ENCODE measurements at places on chromosomes 5 and 9. TPM values are rescaled to one million over a fixed set of nuclear protein-coding genes. Genes with fewer than 3 reads are reported as not detected.
A peak's percentile ranks its signal among the peaks of the same experiment; 100 is the strongest.

Gene C9orf40
- total RNA-seq, result 3.7 TPM

Gene LCN15
- not detected for total RNA-seq

Gene HNRNPH1
- 268 TPM for total RNA-seq

Gene EMB
- total RNA-seq, result 5.7 TPM

Gene STKLD1
- total RNA-seq, result 0.40 TPM

Gene FAXDC2
- total RNA-seq, result 2.9 TPM

Gene PAX5
- 0.44 TPM for total RNA-seq

Gene LTC4S
- total RNA-seq, result 5.1 TPM

Gene MORN5
- not detected for total RNA-seq

Gene ADCY2
- 0.12 TPM for total RNA-seq

DNA sequence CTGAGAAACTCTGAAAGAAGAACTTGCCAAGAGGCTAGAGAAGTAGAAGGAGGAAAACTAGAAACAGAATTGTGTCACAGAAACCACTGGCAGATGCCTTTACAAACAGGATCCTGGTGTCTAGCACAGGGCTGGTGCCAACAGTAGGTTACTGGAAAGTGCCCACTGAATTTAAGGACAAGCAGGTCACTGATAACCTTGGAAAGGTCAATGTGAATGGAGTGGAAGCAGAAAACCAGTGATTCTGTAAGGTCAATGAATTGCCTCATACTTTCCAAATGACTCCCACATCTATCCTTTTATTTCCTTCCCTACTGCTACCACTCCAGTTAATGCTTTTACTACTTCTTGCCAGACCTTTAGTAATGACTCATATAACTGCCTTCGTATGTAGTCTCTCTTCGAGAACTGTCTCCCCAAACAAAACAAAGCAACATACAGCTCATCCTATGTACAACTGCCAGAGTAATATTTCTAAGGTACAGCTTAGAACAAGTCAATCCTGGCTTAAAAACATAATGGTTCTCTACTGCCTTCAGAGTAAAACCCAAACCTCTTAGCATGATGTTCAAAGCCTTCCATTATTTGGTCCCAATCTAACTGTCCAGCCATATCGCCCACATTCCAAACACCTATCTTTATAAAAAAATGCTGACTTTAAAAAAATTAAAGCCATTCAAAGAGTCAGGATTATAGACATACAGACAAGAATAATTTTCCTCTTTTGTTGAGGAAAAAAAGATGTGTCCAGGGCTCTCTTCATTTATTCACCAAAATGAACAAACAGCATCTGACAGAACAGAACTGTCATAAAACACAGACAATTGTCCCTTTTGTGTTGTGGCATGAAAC is 52.5 kb downstream of the NR3C1 start:
- peak; percentile 67 for ATAC-seq

GRCh38 chr5:81353189-81353588 is 40.7 kb downstream of the ACOT12 start:
- no peak for ATAC-seq

DNA sequence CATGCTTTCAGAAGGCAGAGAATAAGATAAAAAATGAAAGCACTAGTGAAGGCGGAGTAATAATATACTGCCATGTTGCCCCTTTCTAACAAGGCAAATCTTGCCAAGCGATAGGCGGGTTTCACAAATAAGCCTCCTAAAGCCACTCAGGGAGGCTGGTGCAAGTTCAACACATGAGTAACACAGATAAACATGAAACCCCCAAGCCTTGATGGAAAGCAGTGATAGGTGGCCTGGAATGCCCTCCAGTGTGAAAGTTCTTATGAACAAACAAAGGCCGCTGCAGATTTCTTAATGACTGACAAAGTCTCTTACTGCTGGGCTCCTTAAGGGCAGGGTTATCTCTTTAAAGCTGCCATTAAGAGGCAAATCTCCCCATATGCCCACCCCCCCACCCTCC is 154.7 kb downstream of the ZDHHC21 start:
- ATAC-seq, result no peak

GRCh38 chr5:74028976-74029375 is 403.0 kb downstream of the ARHGEF28 start:
- ATAC-seq, result no peak

- no peak for ATAC-seq
These were observed 33.1 kb downstream of the NNT start for GRCh38 chr5:43636076-43636475.

GRCh38 chr9:27750566-27750965 is 177.3 kb upstream of the C9orf72 start:
- ATAC-seq, result no peak

DNA sequence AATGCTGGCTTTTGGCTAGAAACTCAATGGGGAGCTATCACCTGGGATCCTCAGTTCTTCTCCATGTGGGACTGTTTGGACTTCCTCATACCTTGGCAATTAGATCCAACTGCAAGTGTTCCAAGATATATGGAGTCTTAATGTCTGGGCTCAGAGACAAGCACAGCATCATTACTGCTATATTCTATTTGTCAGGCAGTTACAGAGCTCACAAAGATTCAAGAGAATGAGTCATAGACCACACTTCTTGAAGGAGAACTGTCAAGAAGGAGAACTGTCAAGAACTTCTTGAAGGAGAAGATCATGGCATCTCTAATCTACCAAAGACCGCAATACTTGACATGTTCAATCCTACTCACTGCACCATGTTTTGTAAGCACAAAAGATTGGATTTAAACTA is 106.8 kb upstream of the NREP start:
- ATAC-seq, result no peak

DNA sequence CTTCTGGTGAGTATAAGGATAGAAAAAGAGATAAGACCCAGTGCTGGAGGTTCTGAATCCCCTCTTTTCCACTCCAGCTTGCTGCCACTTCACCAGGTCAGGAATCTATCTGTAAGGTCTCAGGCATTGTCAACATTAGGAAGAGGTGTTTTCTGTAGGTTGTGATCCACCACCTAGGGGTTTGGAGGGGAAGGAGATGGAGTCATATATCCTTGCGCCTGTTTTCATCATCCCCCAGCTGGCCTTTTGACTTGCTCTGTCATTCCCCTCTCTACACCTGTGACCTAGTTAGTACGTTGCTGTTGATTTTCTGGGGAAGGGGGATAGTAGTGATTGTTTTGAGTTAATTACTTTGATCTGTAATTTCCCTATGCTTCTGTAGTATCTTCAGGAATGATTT is 20.5 kb downstream of the SPINK5 start:
- no peak for ATAC-seq

DNA sequence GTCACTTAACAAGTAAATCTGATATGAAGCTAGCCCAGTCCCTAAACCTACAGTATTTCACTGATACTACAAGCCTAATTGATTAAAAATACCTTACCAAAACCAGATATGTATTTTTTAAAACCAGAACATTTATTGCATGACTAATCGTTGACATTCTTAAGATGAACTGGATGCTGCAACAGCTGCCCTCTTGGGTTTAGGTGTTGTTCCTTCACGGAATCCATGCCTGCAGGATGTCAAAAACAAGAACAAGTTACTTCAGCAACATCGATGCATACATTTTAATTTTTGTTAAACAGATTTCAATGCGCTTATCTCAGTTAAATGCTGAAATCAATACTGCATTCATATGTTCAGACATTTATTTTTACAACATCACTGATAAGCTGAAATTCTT is 2.7 kb downstream of the RPL37 start:
- ATAC-seq, result no peak

GRCh38 chr5:178683783-178684182 is 46.7 kb downstream of the ZNF354A start:
- ATAC-seq, result no peak

DNA sequence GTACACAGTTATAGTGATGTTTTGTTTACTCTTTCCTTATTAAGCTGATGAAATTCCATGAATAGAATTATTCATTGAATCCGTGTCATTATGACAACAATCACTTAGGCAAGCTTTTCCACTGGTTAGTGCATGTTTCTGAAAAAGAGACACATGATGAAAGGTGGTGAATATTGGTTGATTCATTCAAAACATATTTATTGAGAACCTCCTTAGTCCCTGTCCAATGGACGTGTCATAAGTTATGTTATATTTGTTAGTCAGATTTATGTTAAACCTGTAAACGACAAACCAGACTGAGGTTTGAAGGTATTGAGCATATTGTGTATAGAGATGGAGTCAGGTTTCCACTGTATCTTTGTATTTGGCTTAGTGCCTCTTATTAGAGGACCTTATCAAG is 1888.9 kb upstream of the CDH6 start:
- ATAC-seq, result no peak

DNA sequence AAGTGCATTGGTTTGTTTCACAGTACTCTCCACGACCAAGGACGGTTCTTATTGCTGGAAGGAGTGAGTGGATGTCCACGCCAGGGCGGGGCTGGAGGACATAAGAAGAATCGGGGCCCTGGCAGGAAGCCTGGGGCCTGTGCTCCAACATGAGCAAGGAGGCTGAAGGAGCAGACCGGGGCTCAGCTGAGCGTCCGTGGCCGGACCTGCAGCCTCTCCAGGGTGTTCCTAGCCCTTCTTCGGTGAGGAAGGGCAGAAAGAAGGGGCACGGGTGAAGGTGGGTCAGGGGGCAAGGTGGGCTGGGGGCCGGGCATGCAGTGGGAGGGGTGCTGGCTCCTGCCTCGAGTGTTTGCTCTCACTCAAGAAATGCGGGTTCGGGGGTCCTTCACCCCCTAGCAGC is 18.1 kb downstream of the FAM78A start:
- ATAC-seq, result no peak

DNA sequence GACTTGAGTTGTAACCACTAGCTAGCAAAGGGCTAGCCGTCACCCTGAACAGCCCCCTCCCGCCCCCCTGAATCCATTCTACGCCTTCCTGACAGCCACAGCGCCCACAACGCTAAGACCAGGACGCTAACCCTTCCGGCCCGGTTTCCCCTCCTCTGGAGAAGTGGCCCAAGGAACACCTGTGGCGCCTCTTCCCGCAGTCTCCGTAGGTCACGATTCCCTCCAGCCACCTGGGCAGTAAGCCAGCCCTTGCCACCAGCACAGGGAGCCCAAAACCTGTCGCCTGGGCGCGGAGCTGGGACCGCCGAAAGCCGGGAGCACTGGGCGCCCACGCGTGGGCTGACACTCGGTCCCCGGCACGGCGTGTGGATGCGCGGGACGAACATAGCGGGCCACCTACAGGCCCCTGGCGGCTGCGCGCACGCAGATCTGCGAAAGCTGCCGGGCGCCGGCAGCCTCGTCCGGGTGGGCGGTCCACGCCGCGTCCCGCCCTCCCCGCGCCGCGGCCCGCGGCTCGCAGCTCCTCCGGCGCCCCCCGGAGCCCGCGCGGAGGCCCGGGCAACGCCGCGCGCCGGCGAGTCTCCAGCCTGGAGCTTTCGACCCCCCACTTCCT is 596 bp downstream of the IRF1 start:
- ATAC-seq, result peak; percentile 7

GRCh38 chr5:170633235-170634081 is 129.6 kb downstream of the KCNIP1 start:
- no peak for ATAC-seq

DNA sequence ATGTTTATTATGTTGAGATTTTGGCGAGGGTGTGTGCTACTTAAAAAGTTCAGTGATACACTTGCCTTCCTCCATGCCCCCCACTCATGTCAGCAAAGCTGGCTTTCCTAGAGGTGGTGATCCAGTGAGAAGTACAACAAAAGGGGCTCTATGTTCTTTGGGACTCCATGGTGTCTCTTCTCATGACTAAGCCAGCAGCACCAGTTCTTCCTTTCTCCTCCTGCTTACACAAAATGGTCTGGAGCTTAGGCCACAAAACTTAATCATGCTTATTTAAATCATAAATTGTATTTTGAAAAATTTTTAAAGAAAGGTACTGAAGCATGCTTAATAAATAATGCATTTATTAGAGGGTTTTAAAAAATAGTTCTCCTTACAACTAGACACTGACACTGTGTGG is 22.4 kb downstream of the MOCS2 start:
- no peak for ATAC-seq

GRCh38 chr9:106287731-106288130 is 575.2 kb upstream of the ZNF462 start:
- no peak for ATAC-seq

DNA sequence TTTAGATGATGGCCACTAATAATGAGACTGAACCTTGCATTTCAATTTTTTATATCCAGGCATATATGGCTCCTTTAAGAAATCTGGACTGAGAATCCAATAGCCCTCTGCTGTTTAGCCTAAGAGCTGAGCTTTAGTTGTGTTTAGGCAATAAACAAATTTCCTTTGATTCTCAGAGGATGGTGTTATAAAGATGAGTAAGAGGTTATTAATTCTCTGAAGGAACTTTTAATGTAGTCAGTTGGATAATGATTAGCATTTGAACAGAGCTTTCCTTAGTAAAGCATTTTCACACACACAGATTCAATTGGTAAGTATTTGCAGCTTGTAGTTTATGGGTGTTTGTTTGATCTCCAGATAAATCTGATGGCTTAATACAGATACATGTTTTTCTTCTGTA is 149.6 kb downstream of the PRR16 start:
- ATAC-seq, result no peak

- ATAC-seq, result peak; percentile 51
These were observed 459.7 kb downstream of the BNC2 start for GRCh38 chr9:16410601-16411280.

GRCh38 chr5:135053278-135053677 is 19.2 kb upstream of the PITX1 start:
- ATAC-seq, result peak; percentile 23

GRCh38 chr5:156396063-156396829 is 69.3 kb downstream of the SGCD start:
- no peak for ATAC-seq

DNA sequence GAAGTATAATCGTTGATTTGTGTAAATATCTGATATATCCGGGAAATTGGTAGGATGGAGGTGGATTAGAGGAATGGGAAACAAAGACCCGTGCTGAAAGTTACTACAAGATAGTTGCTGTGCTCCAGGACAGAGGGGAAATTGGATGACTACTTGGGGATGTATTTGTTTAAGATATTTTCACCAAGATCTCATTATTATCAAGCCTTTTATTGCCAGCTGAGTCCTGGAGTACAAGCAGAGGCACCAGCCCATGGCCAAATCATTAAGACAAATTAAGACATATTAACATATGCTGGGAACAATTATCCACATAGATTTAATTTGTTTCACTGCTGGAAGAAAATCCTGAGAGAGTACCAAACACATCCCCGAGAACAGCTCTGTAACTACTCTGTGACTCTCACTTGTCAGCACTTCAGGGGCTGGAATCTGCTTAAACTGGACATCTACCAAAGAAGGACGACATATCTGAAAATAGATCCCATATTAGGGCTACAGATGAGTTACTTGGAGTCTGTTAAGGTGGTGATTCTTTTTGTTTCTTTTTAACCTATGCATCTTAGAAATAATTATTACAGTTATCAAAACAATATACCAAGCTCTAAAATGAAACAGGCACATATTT is 68.2 kb downstream of the SLC1A1 start:
- no peak for ATAC-seq
